NCI-H187 (cell line): ENCODE measurements at places on chromosomes 4 and X.

DNA sequence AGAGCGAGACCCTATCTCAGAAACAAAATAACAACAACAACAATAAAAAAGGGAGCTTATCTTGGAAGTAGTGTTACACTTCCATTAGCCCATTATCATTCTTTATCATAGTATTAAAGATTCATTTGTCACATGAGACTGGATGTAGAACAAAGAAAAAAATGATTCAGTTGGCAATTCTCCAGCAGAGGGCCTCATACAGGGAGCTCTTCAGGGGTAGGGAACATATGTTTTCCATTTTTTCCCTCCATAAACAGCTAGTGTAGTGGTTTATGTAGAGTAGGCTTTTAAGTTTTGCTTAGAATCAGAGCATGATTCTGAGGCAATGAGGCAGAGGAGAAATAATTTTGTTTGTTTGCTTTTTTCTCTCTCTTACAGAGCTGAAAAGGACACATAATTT, 5.8 kb downstream of the CPE start:
- DNase-seq = no peak

DNA sequence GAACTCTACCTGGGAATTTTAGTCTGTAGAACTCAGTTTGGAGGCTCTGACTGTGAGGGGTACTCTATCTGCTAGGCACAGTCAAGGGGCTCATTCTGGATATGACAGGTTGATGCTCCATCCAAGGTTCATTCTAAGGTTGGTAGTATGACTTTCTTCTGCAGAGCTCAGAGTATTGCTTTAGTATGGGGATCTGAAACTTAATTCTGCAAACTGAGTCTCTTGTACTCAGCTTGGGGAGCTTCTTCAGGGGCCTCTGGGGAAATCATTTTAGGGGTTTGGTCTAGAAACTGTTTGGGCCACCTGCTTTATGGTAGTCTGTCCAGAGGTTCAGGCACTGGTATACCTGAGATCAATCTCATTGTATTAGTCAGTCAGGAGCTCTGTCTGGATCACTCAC, 9.7 kb upstream of the TSR2 start:
- DNase-seq = no peak

GRCh38 chr4:148240241-148240640, 202.0 kb downstream of the NR3C2 start:
- no peak for DNase-seq

- DNase-seq = no peak
These were observed 247.0 kb upstream of the NDST4 start for GRCh38 chr4:115360431-115360830.

DNA sequence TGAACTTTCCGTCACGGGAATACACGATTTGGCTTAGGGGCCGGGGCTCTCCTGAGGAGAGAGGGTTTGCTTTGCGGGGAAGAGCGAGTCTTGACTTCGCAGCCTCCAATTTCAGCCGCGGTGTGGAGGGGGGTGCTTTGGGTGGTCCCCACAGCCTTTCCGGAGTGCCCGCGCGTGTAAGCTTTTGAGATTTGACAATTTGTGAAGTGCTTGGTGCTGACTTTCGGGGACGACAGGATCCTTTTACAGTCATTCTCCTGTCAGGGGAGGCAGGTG, 355 bp downstream of the SCML1 start:
- no peak for DNase-seq

DNA sequence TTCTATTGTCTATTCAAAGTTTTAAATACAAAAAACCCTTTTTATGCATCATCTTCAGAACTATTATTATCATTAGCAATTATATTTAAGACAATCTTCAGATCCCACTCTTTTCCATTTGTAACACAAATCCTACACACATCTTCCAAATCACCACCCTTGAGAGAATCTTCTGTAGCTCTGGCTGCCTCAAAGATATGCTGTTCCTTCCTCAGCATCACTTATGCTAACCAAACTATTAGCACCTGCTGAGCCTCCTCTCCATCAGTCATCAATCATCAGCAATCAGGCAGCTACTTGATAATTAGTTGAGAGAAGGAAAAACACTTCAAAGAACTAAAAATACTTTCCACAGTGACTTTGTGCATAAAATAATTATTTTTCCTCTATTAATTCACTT, 1082.2 kb downstream of the C4orf33 start:
- no peak for DNase-seq

GRCh38 chr4:153748378-153748777, 11.4 kb downstream of the RNF175 start:
- DNase-seq = no peak

- DNase-seq = no peak
These were observed 18.7 kb upstream of the CXCL13 start for GRCh38 chr4:77586951-77587383.

- DNase-seq = no peak
These were observed 276.9 kb downstream of the PTTG2 start for GRCh38 chr4:38237139-38237538.

GRCh38 chrX:139079789-139080188, 368.3 kb upstream of the FGF13 start:
- no peak for DNase-seq
